ENCODE measurements at places on chromosomes 4 and X.

GRCh38 chrX:111308039-111308438 lies 37.8 kb upstream of the CAPN6 start:
- DNase-seq = no peak

- peak; percentile 58 for DNase-seq
Observed at GRCh38 chrX:116749943-116750342, 287.2 kb upstream of the CT83 start.

- DNase-seq = no peak
Observed at GRCh38 chr4:67452100-67452845, 93.0 kb downstream of the CENPC start.

- no peak for DNase-seq
Observed at GRCh38 chrX:150729956-150730355, 36.8 kb downstream of the MTMR1 start.

DNA sequence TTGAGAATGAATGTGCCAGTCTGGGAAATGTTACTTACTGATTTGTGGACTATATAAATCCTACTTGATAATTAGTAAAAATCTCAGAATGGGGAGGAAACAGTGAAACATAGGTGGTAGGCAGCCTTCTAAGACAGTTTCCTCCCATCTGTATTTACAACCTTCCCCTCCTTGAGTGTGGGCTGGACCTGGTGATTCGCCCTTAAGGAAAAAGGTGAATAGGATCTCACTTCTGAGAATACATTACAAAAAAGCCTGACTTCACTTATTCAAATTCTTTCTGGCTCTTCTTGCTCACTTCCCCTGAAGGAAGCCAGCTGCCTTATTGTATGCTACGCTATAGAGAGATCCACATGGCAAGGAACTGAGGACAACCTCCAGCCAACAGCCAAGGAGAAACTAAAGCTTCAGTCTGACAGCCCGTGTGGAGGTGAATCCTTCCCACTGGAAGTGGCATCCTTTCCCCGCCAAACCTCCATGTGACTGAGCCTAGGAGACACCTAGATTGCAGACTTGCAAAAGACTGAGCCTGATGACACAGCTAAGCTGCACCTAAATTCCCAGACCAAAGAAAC lies 585.0 kb downstream of the STPG2 start:
- peak; percentile 48 for DNase-seq

GRCh38 chr4:44257461-44257860 lies 191.1 kb downstream of the KCTD8 start:
- no peak for DNase-seq

- DNase-seq = no peak
Observed at GRCh38 chr4:104032896-104033295, 313.1 kb upstream of the TACR3 start.

DNA sequence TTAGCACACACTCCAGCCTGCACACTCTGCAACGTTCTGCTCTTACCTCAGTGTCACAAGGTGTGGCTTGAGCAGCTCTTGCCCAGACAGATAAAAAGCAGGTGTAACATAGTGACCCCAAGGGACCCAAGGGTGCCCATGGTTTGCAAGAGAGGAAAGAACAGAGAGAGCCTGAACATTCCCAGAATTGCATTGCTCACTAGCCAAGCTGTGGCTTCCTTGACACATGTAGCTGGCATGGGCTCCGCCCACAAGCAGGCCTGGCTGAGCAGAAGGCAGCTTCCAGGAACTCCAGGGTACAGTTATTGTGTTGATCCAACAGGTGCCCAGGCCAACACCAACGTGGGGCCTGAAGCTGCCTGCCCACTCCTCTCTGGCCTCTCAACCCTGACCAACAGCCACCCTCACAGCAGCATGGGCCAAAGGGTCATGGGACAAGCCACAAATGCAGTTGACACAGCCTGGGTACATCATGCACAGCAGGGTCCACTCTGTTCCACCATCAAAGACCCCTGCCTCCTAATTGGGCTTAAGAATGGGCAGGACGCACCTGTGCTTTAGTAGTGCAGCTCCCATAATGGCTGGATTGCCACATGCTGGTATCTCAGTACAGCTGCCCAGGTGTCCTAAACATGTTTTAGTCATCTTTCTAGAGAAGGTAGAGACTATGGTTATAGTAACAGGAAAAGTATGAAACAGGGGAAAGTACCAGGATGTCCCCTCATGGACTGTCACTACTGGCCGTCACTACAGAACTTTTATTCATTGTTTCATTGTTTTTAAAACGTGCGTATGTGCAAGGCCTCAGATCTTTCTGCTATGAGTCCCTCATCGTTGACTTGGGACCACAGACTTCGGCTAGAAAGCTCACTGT lies 73.7 kb upstream of the ACSL1 start:
- DNase-seq = no peak

DNA sequence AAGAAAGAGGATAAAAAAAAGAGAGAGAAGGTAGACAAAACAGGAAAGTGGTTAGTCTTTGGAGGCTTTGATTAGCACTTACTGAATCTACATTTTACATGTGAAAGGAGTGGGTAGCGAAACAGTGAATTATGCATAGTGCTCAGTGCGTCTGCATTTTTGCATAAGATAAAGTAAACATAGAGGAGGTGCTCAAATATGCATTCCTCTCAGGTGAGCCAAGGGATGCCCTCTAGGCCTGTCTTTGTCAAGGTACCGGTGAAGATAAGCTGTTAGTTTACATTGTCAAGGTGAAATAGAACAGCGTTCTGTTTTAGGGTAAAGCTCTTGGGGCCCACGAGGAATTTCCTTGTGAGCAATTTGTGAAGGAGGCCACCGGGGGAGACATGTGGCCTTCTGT lies 260.6 kb downstream of the TRIML1 start:
- DNase-seq = peak; percentile 80

GRCh38 chr4:170256807-170257206 lies 167.1 kb upstream of the AADAT start:
- DNase-seq = no peak

- DNase-seq = peak; percentile 6
Observed at GRCh38 chrX:12912791-12913482, 6.5 kb downstream of the TLR8 start.

GRCh38 chrX:68511255-68511654 lies 12.4 kb downstream of the YIPF6 start:
- DNase-seq = peak; percentile 47

- no peak for DNase-seq
Observed at GRCh38 chr4:66028668-66029067, 358.4 kb upstream of the EPHA5 start.
